Activated naive CD8-positive, alpha-beta T cell treated with anti-CD3 and anti-CD28 coated beads for 36 hours (primary cell): ENCODE measurements at places on chromosomes 7 and 10. TPM values are rescaled to one million over a fixed set of nuclear protein-coding genes. Genes with fewer than 3 reads are reported as not detected.

The TLL2 gene
- total RNA-seq: 0.19 TPM

The CDC14C gene
- not detected for total RNA-seq

The C10orf105 gene
- total RNA-seq: 0.41 TPM

The TUBB8 gene
- not detected for total RNA-seq

The ENO4 gene
- total RNA-seq: not detected

The OR2A42 gene
- not detected for total RNA-seq

The CLEC5A gene
- not detected for total RNA-seq

The CYP2C19 gene
- not detected for total RNA-seq

The C7orf57 gene
- total RNA-seq: 1.1 TPM

The HKDC1 gene
- total RNA-seq: 0.28 TPM

The EMX2 gene
- not detected for total RNA-seq

The SMARCD3 gene
- total RNA-seq: 4.1 TPM

The NRCAM gene
- 3.9 TPM for total RNA-seq

The FAM25C gene
- total RNA-seq: not detected

The INMT gene
- not detected for total RNA-seq

The PPP1R9A gene
- 0.16 TPM for total RNA-seq

The TMEM213 gene
- not detected for total RNA-seq

The SOSTDC1 gene
- not detected for total RNA-seq
